Daoy (cell line): ENCODE measurements at places on chromosomes 1 and 21. TPM values are rescaled to one million over a fixed set of nuclear protein-coding genes. Genes with fewer than 3 reads are reported as not detected.

DNA sequence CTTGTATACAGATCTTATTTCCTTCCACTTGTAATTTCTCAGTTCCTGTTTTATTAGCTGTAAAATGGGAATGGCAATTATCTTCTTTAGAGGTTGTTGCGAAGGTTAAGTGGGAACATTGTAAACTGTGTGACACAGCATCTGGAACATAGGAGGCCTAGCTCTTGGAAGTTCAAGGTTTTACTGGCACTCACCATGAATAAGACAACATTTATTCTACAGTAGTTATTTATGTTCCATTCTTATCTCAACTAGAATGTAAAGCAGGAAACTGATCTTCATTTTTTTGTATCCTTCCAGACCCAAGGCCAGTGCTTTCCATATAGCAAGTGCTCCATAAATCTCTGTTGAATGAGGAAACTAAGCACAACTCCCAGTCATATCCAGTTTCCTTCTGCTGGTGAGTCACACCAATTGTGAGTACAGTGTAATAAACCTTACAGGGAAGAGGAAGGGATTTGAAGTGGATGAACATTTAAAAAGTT lies 1.4 kb downstream of the BCL10 start:
- peak; percentile 92 for DNase-seq

DNA sequence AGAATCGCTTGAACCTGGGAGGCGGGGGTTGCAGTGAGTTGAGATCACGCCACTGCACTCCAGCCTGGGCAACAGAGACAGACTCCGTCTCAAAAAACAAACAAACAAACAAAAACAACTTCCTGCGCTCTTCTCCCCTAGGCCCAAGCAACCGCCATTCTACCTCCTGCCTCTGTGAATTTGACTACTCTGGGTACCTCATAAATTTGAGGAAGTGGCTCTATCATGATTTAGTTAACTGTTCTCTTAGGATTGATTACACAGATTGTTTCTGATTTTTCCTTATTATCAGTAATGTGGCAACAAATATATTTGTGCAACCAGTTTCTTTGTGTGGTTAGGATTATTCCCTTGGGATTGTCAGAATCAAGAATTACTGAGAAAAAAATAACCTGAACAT lies 29.7 kb downstream of the OPTC start:
- no peak for DNase-seq

- DNase-seq, result no peak
Measured at GRCh38 chr1:14498839-14499238, 99.6 kb upstream of the KAZN start.

DNA sequence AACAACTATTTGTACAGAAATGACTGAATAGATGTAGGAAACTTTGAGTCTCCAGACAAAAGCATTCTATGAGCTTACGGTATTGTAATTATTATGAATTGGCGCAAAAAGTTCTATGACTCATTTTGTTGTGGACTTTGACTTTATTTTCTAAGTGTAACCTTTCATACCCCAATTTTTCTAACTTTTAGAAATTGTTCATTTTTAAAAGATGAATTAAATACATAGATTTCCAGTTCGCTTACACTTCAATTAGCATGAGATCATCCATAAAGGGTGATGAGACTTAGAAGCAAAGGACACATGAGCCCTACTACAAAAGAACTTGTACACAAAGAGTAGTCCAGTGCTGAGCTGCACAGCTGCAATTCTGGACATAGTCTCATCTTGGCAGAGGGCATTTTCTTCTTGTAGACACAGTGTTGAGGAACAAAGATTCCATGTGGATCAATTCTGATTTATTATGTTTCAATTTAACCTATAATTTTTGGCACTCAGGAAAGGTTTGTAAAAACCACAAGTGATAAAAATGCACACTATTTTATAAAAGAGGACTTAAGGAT lies 431.1 kb downstream of the LRRIQ3 start:
- no peak for DNase-seq

DNA sequence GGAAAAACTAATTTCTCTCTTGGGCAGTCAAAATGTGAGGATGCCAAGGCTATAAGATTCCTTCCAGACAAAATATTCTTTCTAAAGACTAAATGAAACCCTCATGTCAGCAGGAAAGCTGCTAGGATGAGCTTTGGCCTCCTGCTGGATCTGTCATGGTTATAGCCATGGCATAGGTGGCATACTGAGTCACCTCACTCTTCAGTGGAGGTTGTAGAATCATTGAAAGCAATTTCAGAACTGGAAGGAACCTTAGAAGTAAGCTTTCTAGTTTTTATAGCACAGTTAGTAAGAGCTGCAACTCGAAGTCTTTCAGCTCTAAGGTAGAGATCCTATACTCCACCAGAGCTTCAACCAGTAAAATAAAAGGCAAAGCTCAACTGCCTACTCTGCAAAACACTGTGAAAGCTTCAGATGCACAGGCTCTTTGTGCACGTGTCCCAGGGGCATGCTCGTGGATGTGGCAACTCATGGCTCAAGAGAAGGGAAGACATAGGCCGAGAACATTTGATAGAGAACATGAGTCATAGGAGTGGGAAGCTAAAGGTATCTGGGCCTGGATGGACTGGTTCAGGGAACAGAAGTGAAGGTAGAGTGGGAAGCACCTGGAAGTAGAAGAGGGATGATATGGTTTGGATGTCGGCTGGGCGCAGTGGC lies 5.8 kb downstream of the AVPR1B start:
- DNase-seq, result no peak

DNA sequence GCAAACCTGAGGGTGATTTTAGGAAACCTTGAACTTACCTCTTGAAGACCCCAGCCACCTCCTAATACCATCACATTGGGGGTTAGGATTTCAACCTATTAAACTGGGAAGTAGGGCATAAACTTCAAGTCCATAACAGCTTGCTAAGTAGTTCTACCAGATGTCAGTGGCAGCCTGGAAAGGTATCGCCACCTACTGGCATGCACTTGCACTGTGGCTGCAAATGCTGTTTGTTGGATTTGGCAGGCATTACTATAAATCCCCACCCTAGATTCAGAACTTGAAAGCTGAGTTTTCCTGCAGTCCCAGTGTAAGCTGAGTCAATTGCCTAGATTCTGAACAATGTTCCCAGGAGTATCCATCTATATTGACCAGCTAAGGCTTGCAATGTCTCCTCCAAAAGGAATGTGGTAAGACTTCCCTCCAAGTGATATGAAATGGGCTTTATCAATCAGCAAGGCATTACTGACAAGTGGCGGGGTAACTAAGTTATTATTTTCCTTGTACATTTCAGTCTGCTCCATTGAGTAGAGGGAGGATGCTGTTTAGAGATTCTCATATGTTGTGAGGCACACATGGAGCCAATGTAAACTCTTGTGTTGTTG lies 474.5 kb downstream of the PTPRC start:
- DNase-seq, result peak; percentile 60

DNA sequence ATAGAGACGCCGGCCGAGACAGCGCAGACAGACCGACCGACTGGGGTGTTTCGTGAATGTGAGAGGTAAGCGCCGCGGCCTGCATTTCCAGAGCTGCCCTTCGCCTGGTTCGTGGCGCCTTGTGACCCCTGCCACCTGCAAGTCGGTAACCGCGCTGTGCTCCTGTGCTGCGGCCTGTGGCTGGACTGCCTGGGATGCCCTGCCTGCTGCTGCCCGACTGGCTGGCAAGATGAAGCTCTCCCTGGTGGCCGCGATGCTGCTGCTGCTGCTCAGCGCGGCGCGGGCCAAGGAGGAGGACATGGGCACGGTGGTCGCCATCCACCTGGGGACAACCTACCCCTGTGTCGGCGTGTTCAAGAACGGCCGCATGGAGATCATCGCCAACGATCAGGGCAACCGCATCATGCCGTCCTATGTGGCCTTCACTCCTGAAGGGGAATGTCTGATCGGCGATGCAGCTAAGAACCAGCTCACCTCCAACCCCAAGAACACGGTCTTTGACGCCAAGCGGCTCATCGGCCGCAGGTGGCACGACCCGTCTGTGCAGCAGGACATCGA lies 150.8 kb downstream of the RRAGC start:
- DNase-seq, result no peak

GRCh38 chr1:13228343-13228781 lies 2.4 kb upstream of the PRAMEF18 start:
- DNase-seq, result peak; percentile 11

DNA sequence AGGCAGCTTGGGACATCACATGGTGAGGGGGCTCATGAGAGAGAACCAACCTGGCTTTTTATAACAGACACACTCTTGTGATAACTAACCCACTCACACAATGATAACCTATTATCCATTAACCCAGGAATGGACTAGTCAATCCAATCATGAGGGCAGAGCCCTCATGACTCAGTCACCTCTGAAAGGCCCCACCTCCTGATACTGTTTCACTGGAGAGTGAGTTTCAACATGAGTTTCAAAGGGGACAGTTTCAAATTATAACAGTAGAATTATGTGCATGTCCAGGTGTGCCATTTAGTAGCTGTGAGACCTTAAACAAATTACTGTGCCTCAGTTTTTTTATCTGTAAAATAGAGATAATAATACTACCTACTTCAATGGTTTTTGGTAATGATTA lies 47.6 kb upstream of the PPP2R5A start:
- peak; percentile 22 for DNase-seq

GRCh38 chr1:182004601-182005000 lies 56.9 kb downstream of the ZNF648 start:
- DNase-seq, result no peak

DNA sequence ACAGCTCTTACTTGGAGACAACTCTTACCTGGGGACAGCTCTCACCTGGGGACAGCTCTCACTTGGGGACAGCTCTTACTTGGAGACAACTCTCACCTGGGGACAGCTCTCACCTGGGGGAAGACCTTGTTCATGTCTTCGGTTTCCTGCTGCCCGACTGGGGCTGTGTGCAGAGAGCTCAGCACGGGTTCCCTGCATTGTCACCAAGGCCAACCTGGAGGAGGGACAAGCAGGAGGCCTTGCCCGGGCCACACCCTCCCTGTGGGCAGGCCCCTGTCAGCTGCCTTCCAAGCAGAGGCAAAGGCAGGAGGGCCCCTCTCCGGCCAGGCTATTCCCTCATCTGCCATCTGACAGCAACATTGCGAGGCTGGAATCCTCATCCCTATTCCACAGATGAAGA lies at the start of gene LDLRAD1:
Gene LDLRAD1, minus strand, starts transcription at position 208 of the 400 bp plus-strand sequence. Its CDS starts 74 bp downstream, at position 134.
- DNase-seq, result no peak

- DNase-seq, result no peak
Measured at GRCh38 chr1:34176830-34177603, at the start of gene C1orf94. Gene C1orf94, plus strand, starts transcription at chr1:34176907. Its CDS starts 883 bp downstream, at chr1:34177790.

SMIM11 gene
- 3.9 and 16.6 TPM in 2 replicates for total RNA-seq

ELF3 gene
- total RNA-seq, result 7.0 and 9.9 TPM in 2 replicates

PLXNA2 gene
- total RNA-seq, result 3.1 and 3.3 TPM in 2 replicates

C21orf58 gene
- total RNA-seq, result 12.4 and 16.9 TPM in 2 replicates

OPRD1 gene
- total RNA-seq, result 0.21 and 0.34 TPM in 2 replicates

RPTN gene
- total RNA-seq, result not detected in 2 replicates

PSMG1 gene
- 146 and 150 TPM in 2 replicates for total RNA-seq

MROH9 gene
- 0.06 TPM in 1 of 2 replicates, not detected in the other for total RNA-seq

WDR64 gene
- total RNA-seq, result not detected in 2 replicates

PODN gene
- not detected in 2 replicates for total RNA-seq

FNDC5 gene
- 2.0 and 2.7 TPM in 2 replicates for total RNA-seq

TRIM46 gene
- total RNA-seq, result 0.63 and 1.9 TPM in 2 replicates

RPE65 gene
- total RNA-seq, result under 0.01 TPM in 1 of 2 replicates, not detected in the other

SEMA4A gene
- total RNA-seq, result 0.29 and 0.68 TPM in 2 replicates
